SW480 (cell line): ENCODE measurements at places on chromosomes 6 and 20.

DNA sequence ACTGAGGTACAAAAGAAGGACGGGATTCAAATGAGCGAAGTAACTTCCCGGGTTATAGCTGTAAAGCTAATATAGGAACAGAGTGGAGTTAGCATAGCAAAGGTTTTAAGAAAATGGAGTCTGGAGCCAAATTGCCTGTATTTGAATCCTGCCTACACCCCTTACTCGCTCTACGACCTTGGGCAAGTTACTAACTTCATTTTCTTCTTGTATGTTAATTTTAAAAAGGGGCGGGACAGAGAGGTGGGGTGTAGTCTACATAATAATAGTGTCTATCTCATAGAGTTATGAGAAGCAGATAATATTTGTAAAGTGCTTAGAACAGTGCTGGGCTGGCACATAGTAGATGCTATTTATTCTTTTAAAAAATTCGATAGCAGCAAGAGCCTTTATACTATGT lies 705 bp downstream of the ZSCAN23 start:
- DNase-seq: no peak

GRCh38 chr20:6595704-6596103 lies 171.8 kb upstream of the BMP2 start:
- no peak for DNase-seq

DNA sequence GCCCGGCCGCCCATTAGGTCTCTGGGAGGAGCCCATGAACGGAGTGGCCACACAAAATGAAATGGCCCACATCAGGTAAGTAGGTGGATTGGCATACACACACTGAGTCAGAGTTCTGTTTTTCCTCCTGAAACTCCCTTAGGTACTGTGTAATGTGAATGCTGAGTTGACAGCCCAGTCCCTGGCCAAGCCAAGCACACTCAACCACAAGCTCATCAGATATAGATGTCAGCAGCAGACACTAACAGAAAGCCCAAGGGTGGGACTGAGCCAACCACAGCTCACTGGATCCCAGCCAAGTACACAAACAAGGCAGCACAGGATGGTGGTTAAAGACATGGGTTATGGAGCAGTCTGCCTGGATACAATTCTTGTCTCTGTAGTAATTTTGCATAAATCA lies 403.4 kb downstream of the GJA1 start:
- peak; percentile 22 for DNase-seq

GRCh38 chr20:23668477-23668951 lies 20.3 kb downstream of the CST4 start:
- DNase-seq: peak; percentile 78

- DNase-seq: no peak
Measured at GRCh38 chr20:1431158-1431557, 35.5 kb downstream of the NSFL1C start.

- DNase-seq: no peak
Measured at GRCh38 chr6:73393278-73393677, 1.4 kb upstream of the DDX43 start.

DNA sequence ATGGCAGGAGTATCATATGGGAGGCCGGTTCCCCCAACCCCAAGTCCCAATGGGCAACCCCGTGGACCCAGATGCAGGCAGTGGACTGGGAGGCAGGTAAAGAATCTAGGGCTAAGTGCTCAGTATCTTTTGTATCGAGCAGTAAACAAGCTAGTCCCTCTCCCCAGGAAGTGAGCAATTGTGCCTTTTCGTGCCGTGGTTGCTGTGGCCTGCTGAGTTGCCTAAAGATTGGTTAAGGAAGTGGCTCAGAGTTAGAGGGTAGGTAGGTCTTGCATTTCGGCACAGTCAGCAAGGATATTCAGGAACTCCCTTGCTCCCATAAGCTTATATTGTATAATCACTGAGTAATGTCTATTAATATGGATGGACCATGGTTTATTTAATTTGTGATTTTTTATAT lies 1.3 kb upstream of the DNAH8 start:
- DNase-seq: no peak

DNA sequence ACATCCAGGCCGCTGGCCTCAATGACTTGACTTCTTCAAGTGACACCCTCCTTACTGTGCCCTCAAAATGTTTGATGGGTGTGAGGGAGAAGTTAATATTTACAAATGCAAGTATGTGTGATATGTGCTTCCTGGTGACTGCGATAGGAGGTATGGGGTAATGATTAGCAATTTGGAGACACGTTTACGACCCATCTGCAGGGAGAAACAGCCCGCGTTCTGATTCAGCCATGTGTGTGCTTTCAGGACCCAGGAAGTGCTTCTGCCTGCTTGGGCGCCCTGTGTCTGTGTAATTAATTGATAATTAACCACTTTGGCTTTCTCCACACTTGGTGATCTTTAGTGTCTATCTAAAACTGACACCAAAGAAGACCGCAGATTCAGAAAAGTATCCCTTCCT lies 25.0 kb downstream of the SIRPA start:
- DNase-seq: no peak

DNA sequence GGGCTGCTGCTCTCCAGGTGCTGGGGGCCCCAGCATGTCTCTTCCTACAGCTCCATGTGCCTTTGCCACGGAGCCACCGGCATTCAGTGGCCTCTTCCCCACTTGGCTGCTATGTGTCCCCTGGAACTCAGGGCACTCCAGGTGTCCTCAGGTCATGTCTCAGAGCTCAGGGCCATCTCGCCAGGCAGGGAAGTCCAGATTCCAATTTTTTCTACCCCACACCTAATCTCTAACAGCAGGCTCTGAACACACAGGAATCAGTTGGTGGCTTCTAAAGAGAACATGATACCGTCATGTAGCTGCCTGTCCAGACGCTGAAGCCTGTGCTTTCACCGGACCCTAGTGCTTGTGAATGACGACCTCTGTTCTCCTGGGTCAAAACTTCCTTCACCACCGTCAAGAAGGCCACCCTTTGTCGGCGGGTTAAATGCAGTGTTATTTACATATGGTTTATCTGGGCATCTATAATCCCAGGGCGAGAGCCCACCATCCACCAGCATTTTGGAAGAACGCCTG lies 4.2 kb upstream of the SLCO4A1 start:
- DNase-seq: no peak

GRCh38 chr6:163248051-163248450 lies 166.5 kb upstream of the QKI start:
- DNase-seq: no peak

DNA sequence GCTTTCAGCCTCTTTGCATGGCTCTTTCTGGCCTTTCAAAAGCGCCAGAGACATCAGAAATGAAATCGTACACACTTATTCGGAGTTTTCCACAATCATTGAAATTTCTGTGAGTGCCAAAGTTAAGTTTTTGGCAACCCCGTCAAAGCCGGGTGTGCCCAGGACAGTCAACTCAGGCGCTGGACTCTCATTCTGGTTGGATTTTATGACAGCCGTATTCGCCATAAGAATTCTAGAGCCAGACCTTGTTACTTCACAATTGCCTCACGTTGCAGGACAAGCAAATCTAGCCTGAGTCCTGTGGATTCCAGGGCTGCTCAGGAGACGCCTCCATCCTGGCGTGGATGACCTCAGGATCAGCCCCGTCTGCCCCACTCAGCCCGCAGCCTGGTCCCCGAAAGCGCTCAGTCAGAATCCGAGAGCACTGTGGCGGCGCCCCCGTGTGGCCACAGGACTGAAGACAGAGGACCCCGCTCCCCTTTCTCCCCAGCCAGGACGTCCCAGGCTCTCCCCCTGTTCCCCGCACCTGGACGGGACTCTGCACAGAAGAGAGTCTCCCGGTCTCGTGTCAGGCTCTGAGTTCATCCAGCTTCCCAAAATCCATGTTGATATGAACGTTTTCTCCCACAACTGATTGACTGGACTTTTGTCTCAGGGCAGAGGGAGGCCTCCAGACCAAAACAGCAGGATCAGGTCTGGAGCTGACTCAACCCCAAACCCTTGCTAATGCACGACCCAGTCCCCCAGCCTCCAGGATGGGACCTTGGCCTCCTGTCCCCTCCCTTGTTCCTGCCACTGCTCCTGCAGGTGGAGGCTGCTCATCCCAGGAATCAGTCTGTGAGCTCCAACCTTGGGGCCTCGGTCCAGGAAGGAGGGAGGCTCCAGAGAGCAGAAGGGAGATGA lies 38.2 kb downstream of the MICA start:
- DNase-seq: peak; percentile 31

- DNase-seq: peak; percentile 69
Measured at GRCh38 chr20:31569163-31570020, 35.7 kb upstream of the ID1 start.
